ENCODE measurements at places on chromosomes 6 and 20.

- DNase-seq: peak; percentile 51
These were observed 42.8 kb upstream of the TAF8 start for GRCh38 chr6:42007286-42008137.

DNA sequence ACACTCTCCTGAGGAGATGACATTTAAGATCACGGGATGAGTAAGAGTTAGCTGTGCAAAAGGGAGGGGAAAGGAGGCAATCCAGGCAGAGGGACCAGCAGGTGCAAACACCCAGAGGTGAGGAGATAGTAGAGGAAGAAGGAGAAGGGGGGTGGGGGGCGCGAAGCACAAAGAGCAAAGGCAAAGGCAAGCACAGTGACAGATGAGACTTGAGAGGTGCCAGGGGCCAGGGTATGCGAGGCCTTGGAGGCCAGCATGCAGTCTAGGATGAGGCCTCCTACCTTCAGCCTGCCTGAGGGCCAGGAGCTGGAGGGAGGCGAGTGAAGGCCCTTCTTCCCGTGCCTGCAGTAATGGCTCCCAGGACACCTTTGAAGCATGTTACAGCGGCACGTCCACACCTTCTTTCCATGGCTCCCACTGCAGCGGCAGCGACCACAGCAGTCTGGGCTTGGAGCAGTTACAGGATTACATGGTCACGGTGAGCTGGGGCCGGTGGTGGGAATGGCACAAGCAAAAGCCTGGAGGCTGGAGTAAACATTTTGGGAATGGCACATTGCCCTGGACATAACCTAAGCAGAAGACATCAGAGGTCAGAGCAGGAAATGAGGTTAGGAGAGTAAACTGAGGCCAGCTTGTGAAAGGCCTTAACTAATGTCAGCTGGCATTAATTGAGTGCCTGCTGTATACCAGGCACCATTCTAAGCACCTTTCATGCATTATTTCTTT is 18.6 kb downstream of the CCM2L start:
- DNase-seq: no peak

DNA sequence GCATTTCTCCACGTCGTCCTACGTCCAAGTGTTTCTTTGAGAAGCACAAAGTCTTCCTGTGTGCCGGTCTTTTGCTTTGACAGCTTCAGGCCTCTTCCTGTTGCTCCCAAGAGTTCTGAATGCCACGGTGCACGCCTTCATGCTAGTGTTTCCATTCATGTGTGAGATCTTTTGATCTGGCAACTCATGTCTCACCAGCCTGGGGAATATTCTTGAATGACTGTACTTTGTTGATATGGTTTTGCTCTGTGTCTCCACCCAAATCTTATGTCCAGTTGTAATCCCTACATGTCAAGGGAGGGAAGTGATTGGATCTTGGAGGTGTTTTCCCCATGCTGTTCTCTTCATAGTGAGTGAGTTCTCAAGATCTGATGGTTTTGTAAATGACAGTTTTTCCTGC is 129.6 kb upstream of the THBS2 start:
- no peak for DNase-seq

DNA sequence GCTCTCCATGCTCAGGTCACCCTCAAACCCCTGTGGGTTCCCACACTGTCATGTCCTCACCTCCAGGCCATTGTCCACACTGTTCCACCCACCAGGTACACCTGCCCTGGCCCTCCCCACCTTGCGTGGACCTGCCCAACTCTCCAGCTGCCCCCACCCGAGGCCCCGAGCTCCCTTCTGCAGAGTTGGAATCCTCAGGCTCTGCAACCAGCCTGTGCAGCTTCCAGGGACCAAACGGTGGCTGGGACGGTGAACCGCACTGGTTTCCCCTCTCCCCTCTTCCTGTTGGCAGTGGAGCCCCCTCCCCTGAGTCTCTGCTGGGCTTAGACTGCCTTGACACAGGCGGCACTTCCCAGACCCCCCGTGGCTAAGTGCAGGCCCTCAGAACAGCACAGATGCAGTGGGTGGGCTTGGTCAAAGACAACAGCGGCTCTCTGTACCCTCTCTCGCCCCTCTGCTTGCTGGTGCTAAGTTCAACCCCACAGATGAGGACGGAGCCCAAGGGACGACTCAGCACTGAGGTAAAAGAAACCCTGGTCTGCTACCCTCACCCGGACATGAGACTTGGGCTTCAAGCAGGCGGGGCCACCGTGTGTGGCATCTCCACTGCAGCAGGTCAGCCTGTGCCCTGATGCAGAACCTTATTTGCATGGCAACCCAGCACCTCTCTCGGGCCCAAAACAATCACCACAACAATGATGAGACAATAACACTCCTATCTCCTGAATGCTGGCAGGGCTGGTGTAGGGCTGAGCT is 11.0 kb downstream of the ZBP1 start:
- DNase-seq: no peak

DNA sequence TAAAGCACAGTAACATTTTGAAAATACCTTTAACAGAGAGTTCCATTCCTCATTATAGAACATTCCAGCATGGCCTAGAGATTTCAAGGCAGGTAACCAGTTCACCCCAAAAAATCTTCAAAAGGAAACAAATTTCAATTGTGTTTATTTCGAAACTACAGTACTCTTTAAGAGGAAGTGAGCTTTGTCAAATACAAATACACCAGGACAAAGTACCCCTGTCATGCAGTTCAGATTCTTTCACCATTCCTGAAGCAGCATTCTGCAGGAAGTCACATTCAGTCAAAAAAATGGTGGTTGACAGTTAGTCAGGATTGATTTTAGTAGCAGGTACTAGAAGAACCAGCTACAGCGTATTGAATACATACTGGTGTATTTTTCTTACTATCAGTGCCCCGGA is 89.6 kb upstream of the RIN2 start:
- no peak for DNase-seq

DNA sequence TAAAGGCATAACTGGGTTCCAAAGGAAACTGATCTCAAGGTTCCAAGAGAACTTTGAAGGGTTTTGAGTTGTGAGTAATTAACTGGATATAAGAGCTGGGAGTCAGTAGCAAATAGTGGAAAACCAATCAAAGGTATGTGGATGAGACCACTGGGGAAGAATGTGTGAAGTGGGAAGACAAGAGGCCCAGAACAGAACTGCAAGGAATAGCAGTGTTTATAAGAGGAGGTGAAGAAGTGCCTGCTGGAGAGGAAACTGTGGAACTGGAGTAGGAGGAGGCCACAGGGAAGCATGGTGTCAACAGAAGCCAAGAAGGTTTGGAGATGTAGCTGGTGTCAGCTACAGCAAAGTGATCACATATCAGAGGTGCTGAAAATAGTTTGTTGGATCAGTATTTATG is 18.7 kb upstream of the HDAC2 start:
- no peak for DNase-seq

All from stimulated activated CD8-positive, alpha-beta memory T cell treated with anti-CD3 and anti-CD28 coated beads, Interleukin-7, amount 100 ng/mL, for 4 hours (primary cell).